Dorsolateral prefrontal cortex (tissue), 122 donors: ENCODE measurements at places on chromosomes 12 and 14. TPM values are rescaled to one million over a fixed set of nuclear protein-coding genes. Genes with fewer than 3 reads are reported as not detected.

The ETFBKMT gene
- 3.8 TPM for total RNA-seq

The A2ML1 gene
- total RNA-seq = 5.1 TPM

The GPRC5D gene
- not detected for total RNA-seq

The ZNF891 gene
- 5.8 TPM for total RNA-seq

The KLRC4 gene
- 0.89 TPM for total RNA-seq

The CD69 gene
- total RNA-seq = 0.84 TPM

The HOXC6 gene
- not detected for total RNA-seq

The GPATCH2L gene
- total RNA-seq = 64.6 TPM

The GPR137C gene
- 18.3 TPM for total RNA-seq

The CFAP73 gene
- total RNA-seq = 0.50 TPM

The LBHD2 gene
- total RNA-seq = not detected

The SLC39A9 gene
- 48.6 TPM for total RNA-seq

The DLK1 gene
- total RNA-seq = not detected

The AMN gene
- total RNA-seq = 0.31 TPM

The REP15 gene
- total RNA-seq = 2.6 TPM

The COX8C gene
- not detected for total RNA-seq

The HCAR3 gene
- 0.86 TPM for total RNA-seq

The PSMB11 gene
- total RNA-seq = not detected
